T-helper 9 cell (primary cell): ENCODE measurements at places on chromosomes 1 and 21.

DNA sequence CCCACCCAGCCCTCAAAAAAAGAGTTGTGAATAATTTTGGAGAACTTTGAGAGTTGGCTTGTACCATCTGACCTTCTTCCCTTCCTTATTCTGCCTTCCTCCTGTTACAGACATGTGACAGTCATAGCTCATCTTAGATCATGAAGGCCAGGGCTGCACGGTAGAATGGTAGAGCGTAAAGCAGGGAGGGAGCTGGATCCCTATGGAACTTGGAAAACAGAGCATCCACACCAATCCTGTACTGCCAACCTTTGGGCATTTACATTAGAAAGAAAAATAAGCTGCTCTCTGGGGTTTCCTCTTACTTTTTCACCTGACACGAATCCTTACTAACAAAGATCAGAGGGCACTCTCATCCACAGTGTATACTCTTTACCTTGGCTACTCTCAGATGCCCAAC lies 121.5 kb downstream of the GPR52 start:
- no peak for DNase-seq

DNA sequence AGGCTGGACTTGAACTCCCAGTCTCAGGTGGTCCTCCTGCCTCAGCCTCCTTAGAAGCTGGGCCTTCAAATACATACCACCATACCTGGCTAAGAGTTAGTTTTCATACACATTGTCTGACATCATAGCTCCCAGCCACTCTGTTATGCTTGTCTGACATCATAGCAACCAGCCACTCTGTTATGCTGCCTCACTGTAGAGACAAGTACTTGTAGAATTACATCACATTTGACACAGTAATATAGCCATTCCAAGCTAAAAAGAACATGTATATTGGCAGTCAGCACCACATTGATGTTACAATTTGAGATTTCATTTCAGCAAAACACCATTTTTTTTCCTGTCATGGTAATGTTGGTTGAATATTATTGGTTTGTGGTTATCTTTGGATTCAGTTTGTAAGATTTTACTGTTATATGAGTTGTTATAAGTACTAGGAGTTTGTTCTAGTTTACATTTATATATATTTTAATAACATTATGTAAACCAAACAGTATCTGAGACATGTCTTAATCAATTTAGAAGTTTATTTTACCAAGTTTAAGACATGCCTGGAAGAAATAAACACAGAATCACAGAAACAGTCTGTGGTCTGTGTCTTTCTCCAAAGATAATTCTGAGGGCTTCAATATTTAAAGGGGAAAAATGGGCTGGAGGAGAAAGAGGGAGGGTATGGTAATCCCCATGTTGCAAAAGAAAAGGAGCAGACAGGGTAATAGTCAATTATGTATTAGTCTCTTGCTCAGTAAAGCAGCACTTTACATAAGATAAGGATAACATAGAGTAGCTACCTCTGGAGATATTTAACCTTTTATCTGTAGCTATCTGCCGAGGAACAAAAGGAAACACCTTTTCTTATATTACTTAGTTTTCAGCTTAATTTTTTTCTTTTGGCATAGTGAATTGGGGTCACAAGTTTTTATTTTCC lies 43.0 kb downstream of the XPR1 start:
- no peak for DNase-seq

DNA sequence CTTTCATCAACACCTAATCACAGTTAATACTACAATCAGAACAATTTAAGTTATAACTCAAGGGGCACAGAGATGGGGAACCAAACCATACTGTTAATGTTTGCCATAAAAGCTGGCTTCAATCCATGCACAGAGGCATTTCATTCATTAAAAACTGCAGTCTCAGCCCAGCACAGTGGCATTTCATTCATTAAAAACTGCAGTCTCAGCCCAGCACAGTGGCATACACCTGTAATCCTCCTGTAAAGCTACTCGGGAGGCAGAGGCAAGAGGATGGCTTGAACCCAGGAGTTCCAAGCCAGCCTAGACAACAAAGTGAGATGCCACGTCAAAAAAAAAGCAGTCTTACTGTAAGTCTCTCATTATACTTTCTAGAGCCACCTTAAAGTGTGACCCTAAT lies 29.2 kb downstream of the ARID4B start:
- no peak for DNase-seq

DNA sequence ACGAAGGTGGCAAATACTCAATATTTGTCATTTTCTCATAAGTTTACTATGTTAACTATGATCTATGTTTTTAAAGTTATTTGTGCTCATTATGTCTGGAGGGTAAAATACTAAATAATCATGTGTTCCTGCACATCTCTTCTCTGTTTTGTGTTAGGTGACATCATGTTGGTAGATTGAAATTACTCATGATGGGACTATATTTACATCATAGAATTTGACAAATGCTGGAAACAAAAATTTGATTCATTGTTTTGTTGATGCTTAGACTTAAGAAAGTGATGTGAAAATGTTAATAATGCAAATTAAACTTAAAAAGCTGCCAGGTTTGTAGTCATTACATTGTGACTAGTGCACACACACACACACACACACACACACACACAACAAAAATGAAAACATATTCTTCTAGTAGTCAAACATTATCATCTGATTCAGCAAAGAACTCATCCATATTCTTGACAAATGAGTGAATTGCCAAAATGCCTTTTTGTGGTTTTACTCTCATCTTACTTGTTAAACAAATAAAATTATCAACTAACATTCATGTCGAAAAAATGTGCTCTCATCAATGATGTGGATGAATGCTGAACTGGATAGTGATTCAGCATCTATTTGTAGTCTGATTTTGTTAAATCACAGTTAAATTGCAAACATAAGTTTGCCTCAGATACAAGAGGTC lies 870.7 kb downstream of the BRINP3 start:
- no peak for DNase-seq

- DNase-seq = no peak
Observed at GRCh38 chr1:4762146-4762545, 107.7 kb downstream of the AJAP1 start.

- no peak for DNase-seq
Observed at GRCh38 chr21:24658926-24659325, 948.4 kb downstream of the MRPL39 start.

GRCh38 chr1:47031059-47031458 lies 7.6 kb downstream of the CYP4X1 start:
- DNase-seq = no peak

GRCh38 chr1:1754051-1754815 lies 24.0 kb downstream of the NADK start:
- no peak for DNase-seq

DNA sequence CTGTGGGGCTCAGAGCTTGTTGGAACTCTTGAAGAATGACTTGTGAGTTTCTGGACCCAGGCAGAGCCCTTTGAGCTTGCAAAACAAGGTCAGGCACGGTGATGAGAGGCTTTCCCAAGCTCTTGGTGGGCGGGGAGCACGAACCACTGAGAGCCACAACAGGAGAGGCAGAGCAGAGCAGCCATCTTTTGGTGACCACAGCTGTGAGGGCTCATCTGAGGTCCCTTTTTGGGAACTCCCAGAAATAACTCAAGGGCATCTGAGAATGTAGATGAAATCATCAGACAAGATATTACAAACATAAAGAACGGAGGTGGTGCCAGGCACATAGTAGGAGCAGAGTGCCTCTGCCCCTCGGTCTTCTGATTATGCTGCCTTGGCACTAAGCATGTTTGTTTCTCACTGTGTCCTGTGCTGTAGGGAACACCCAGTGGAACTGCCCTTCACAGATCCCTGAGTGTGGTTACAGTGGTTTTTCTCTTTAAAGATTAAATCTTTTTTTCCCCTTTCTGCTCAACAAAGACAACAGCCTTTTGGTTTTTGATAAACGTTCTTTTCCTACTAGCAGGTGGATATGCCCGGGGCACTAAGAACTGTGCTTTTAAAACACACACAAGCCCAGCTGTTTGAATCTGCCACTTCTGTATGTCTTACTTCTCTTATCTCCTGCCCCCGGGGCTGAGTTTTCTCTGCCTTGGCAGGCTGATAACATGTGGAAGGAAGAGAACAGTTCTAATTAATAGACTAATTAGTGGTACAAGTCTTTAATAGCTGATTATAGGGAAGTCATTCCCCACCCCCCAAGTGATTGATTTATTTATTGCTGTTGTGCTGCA lies 37.7 kb downstream of the CD34 start:
- no peak for DNase-seq

GRCh38 chr1:52216907-52217458 lies 75.1 kb downstream of the ZFYVE9 start:
- no peak for DNase-seq

DNA sequence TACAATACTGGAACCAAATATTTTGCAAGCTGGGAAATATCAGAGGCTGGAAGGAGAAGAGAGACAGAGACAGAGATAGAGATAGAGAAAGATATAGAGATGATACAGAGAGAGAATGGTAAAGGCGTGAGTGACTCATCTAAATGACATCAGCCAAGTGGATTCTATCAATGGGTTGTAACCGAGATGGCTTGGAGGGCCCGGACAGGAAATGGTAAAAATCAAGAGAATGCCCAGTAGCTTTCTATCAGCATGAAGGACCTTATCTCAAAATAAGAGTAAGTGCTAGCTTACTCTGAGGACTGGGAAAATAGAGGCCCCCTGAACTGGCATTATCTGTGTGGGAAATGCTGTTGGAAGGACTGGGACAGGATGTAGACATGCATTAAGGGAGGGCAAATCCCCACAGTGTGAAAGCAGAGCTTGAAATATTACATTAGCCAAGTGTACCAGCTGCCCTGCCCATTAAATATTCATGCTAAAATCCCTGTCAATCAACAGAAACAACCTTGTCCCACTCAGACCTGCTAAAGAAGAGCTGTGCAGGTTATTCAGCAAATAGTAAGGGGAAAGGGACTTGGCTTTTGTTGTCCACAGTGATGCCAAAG lies 76.6 kb upstream of the ZNF644 start:
- no peak for DNase-seq

DNA sequence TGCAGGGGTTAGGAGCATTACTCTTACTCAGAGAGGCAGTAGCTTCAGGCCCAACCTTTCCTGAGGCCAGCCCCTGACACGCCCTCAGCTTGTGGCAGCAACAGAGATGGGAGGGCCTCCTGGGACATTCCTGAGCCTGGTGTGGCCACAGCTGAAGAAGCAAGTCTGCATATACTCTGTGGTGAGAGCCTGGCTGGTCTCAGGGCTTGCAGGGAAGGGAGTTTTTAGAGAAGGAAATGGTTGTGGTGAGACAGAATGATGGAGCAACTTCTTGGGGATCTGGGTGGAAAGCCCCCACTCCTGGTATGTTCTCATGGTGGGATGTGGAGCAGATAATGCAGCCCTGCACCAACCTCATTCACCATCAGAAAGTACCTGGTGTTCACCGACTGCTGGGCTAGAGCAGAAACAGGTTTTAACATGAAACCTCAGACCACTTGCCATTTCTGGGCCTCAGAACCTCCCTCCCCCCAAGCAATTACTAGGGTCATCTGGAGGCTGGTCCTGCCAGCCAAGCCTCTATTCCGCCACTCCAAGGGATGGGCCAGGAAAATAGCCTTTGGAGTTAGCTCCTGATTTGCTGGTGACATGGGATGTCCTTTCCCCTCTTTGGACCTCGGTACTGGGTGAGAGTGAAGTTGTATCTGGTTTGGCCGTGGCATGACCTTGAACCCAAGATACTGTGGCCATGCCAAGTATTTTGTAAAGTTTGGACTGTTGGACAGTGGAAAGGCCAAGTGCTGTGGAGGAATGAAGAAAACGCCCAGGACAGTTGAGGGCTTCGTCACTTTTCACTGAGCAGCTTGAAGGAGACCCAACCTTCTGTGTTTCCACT lies 28.1 kb upstream of the RNF19B start:
- DNase-seq = peak; percentile 27

DNA sequence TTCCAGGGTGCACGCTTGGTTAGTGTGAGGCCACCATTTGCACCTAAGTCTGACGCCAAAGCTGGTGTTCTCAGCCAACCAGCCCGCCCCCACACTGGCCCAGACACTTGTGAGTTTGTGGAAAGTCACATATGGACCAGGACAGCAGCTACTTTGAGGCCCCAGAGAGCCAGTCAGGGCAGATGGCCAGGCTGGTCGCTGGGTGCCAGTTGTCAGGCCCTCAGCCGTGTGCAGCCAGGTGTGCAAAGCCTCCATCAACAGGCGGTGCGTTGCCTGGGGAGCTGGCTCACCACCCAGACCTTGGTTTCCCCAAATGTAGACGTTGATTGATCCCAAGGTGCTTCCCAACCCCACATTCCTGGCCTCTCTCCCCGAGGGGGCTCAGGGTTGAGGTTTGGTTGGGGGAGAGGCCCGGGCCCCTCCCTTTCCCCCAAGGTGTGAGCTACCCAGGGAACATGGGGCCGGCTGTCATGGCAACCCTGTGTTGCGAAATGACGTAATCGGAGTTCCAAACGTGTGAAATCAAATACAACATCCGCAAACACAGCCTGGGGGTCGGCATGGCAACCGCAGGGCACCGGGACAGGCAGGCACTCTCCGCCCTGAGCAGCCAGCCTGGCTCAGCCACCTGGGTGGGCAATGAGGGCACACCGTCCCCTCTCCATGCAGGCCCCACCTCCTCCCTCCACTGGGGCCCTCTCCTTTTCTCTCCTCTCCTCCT lies 42.2 kb upstream of the WNT4 start:
- no peak for DNase-seq

GRCh38 chr1:203567596-203567995 lies 59.0 kb upstream of the ATP2B4 start:
- DNase-seq = no peak

- no peak for DNase-seq
Observed at GRCh38 chr21:42733037-42733627, 79.7 kb downstream of the PDE9A start.

DNA sequence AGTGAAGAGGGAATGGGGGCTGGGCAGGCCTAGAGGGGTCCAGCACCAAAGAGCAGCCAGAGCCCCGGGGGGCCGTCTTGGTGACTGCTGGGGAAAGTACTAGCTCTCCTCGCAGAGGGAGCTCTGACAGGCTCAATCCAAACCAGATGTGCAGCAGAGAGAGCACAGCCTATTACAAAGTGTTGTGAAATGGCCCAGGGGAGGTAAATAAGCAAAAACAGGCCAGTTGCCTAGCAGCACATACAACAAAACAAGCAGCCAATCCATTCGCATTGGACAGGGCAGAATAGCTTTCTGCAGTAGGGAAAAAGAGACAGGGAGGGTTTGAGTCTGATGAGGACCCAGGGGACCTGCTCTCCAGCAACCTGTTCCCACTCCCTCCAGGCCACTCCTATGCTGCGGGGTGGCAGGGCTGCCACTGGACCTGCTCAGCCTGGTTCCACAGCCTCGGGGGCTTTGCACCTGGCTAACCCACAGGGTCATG lies 239.6 kb upstream of the FGGY start:
- DNase-seq = no peak

GRCh38 chr21:16590186-16590585 lies 860.4 kb downstream of the USP25 start:
- DNase-seq = no peak

DNA sequence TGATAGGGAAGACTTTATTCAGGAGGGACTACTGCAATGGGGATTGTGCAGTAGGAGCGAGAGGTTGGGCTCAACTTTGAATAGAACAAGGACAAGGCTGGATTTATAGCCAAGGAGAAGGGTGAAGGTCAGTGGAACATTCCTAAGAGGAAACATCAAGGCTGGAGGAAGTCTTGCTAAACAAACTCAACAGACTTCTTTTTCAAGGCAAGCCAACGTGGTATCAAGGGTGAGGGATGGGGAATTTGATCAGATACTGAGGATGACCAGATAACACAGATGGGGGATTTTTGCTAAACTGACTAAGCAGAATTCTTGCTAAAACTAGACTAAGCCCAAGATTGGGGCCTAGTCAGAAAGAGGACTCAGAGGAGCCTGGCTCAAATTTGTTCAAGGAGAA lies 107.3 kb downstream of the DUSP10 start:
- DNase-seq = no peak

GRCh38 chr1:187078321-187078720 lies 249.6 kb downstream of the PLA2G4A start:
- DNase-seq = no peak

- no peak for DNase-seq
Observed at GRCh38 chr1:113937146-113937545, 8.0 kb downstream of the HIPK1 start.
